ENCODE measurements at places on chromosomes 7 and 10.

DNA sequence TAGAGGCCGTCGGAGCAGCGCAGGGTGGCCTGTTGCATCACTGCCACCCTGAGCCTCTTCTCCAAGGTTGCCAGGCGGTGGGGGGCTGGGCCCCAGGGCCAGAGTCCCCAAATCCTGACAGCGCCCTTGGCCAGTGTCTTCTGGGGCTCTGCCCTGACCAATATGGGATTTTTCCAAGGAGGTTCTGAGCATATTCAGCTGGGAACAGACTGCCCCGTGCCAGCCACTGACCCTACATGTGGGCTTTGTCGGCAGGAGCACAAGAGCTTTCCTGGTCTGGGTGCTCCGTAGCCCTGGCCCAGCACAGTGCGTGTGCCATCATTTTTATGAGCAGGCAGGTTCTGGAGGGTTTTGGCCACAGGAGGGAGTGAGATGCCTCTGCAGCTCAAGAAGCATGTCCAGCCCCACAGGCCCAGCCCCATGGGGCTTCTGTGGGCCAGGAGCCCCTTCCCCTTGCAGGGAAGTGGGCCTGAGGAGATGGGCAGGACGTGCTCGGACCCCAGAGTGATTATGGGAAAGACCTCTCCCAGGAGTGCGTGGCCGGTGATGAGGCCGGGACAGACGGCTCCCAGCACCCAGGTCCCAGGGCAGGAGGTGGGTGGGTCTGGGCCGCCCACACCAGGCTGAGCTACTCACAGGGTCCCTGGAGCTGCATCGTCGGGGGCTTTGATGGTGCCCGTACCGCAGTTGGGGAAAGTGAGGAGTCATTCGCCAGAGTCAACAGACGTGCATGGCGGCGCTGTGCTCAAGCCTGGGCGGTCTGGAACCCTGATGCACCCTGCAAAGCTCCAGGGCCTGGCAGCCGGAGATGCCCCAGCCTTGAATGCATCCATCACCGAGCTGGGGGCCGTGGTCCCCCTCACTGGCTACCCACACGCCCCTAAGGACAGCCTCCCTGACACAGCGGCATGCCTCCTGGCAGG is 66.6 kb downstream of the PWWP2B start:
- DNase-seq = no peak

DNA sequence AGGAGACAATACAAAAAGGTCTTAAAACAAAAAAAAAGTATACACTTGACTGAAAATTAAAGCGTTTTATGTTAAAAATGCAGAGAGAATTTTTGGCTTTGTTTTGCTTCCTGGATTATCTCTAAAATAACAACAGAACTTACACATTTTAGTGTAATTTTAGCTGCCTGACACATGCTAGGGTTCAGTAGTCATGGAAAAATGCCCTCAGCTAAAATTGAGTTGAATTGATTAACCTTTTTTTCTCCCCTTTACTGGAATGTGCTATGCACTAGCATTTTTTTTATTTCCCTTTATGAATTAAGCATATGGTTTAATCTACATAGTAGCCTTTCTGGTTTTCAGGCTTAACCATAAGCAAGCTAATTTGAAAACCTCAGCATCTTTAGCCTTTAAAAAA is 89.9 kb downstream of the ZNF277 start:
- no peak for DNase-seq

DNA sequence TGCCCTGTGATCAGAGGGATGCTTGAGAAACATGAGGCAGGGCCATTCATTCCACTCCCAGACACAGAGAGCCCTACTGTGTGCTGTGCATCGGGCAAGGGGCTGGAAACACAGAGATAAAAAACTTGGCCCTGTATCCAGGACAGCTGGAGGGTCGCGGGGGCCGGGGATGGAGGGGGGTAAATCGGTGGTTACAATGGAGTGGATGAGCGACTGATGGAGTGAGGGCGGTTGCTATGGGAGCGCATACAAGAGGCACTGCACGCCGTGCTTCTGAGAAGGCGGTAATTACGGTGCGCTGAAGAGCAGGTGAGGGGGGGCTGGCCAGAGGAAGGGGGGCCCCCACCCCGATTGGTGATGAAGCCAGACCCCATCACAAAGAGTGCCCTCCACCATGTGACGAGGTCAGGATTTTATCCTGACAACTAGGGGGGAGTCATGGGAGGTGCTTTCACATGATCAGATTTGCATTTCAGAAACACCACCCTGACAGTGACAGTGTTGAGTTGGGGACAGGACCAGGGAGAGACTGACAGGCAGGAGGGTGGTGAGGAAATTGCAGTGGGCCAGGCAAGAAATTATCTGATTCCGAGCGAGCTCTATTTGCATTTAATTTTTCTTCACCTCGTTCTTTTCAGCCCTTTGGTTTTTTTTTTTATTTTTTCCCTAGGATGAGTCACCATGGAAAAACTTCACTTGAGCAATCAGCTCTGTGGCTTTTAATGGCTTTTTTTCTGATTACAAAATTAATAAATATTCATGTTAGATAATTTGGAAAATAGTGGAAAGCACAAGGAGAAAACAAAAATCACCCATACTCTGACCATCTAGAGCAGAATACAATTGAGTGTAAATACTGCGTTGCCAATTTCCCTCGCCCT is 7.8 kb downstream of the CPA5 start:
- no peak for DNase-seq

- no peak for DNase-seq
Observed at GRCh38 chr7:82348251-82348650, 95.3 kb downstream of the CACNA2D1 start.

DNA sequence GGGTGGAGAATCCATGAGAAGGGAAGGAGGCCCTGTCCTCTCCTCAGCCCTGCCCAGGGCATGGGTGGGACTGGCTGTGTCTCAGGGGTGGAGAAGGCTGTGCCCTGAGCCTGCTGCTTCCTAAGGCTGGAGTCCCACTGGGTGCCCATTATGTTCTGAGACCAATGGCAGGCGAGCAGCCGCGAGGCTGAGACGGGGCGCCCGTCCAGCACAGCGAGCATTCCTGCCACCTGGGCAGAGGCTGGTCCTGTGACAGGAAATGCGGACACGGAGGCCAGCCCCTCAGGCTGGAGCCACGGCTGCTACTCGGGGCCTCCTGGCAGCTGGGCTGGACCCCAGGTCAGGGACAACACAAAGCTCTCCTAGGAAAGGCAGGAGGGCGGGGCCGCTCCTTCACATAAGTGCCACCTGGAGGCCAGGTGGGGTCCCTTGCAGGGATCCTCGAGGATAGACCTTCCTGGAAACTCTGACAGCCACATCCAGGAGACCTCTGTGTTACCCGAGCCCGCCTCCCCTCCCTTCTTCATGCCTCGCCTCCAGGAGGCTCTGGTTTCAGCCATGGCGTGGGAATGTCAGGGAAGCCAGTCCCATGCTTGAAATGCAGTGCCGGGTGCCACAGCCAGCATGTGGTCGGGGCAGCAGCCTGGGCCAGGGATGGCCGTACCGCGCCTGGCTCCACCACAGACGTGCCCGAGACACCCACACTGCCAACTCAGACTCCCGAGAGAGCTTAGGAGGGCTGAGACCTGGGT is 173.9 kb downstream of the USP6NL start:
- no peak for DNase-seq

DNA sequence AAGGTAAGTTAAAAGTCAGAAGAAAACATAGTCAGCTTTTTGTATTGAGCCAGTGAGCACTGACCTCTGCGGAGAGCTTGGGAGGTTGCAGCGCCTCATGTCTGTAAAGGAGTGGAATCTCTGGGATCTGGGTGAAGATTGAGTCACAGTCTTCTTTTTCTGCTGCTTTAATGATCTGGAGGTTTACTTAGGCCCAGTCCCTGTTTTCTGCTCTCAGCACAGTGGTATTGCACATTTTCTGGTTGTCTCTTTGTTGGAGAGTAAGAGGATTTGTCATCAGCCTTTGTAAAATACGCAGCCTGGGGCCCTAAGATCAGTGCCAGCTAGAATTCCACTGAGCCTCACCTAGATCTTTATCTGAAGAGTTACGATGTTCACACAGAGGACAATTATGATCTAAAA is 58.3 kb upstream of the GJD4 start:
- no peak for DNase-seq

DNA sequence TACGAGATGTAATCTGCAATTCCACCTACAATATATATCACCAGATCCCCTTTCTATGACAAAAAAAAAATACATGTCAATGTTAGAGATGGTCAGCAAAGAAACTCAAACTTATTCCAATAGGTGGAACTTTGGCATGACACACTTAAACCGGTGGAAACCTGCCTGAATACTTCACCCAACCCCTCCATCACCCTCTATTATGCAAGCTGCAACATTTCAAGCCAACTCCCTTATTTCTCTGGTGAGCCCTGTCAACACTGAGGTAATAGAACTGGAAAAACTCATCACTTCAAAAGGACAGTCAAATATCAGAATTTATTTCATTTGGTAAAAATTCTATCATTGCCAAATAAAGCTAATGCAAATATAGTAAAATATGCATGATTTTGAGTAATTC is 3.6 kb downstream of the ZNF438 start:
- DNase-seq = no peak

- no peak for DNase-seq
Observed at GRCh38 chr10:9302140-9302746, 1247.8 kb downstream of the GATA3 start.

DNA sequence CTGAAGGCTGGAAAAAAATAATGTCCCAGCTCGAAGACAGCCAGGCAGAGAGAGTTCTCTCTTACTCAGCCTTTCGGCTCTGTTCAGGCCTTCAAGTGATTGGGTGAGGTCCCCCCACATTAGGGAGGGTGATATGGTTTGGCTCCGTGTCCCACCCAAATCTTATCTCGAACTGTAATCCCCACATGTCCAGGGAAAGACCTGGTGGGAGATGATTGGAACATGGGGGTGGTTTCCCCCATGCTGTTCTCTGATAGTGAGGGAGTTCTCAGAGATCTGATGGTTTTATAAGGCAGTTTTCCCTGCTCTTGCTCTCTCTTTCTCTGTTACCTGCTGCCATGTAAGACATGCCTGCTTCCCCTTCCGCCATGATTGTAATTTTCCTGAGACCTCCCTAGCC is 36.6 kb upstream of the LEP start:
- no peak for DNase-seq

DNA sequence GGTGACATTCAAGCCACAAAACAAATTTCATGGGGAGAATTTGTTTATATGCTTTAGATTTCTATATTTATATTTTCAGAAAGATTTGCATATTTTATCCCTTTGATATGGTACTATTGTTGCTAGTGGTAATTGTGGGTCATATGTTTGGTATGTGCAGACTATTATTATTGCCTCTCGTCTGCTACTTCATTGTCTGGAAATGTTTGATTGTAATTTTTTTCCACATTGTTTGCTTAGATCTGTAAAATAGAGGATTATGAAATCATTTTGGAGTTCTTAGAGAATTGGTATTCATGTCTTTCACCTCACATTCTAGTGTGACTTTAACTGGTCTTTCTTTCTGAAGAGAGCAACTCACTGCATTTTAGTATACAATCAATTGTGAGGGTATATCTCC is 44.7 kb downstream of the MYO3A start:
- DNase-seq = no peak

All from stimulated activated CD8-positive, alpha-beta memory T cell treated with anti-CD3 and anti-CD28 coated beads, Interleukin-7, amount 100 ng/mL, for 1 hour (primary cell).